ENCODE measurements at places on chromosomes 7 and 10. TPM values are rescaled to one million over a fixed set of nuclear protein-coding genes. Genes with fewer than 3 reads are reported as not detected.

The CTAGE8 gene
- total RNA-seq: 6.4 TPM

The ADIRF gene
- total RNA-seq: not detected

The ACSM6 gene
- total RNA-seq: not detected

The TCERG1L gene
- total RNA-seq: 0.38 TPM

The CLDN3 gene
- total RNA-seq: 10.6 TPM

The SORCS1 gene
- total RNA-seq: 1.1 TPM

The TOMM7 gene
- total RNA-seq: 176 TPM

The SPAG6 gene
- 0.18 TPM for total RNA-seq

The METTL27 gene
- 8.7 TPM for total RNA-seq

The RBP4 gene
- 0.54 TPM for total RNA-seq

The ZNF467 gene
- total RNA-seq: 38.0 TPM

The C10orf95 gene
- total RNA-seq: not detected

The ATXN7L1 gene
- total RNA-seq: 18.7 TPM

The SCIN gene
- total RNA-seq: 3.9 TPM

The BEND7 gene
- 40.7 TPM for total RNA-seq

The CALML3 gene
- 0.07 TPM for total RNA-seq

The MACC1 gene
- 11.1 TPM for total RNA-seq

The TMEM196 gene
- total RNA-seq: not detected

The MLXIPL gene
- 1.5 TPM for total RNA-seq

The MALRD1 gene
- 11.1 TPM for total RNA-seq

The PPP1R17 gene
- not detected for total RNA-seq

The MYO1G gene
- 0.69 TPM for total RNA-seq

The IQCE gene
- 26.6 TPM for total RNA-seq

The NYAP1 gene
- total RNA-seq: 8.2 TPM

The PHKG1 gene
- 2.6 TPM for total RNA-seq

The SFMBT2 gene
- 2.0 TPM for total RNA-seq

The LIPK gene
- total RNA-seq: not detected

The HGF gene
- total RNA-seq: 15.1 TPM

The LFNG gene
- 19.0 TPM for total RNA-seq

The DKK1 gene
- total RNA-seq: 12.7 TPM

The HSPA12A gene
- 10.7 TPM for total RNA-seq

The SEMA3C gene
- 496 TPM for total RNA-seq

The ENTPD1 gene
- total RNA-seq: 1.1 TPM

The PCBD1 gene
- 50.5 TPM for total RNA-seq

The AOAH gene
- total RNA-seq: 0.40 TPM

The HNRNPH3 gene
- total RNA-seq: 165 TPM

The HIBADH gene
- total RNA-seq: 33.2 TPM

The PROSER2 gene
- total RNA-seq: 16.9 TPM

The SAP25 gene
- 13.5 TPM for total RNA-seq

The TRPV5 gene
- 0.29 TPM for total RNA-seq
